Activated effector memory CD4-positive, alpha-beta T cell treated with anti-CD3 and anti-CD28 coated beads, Interleukin-2, amount 50 U/mL, for 16 hours (primary cell): ENCODE measurements at places on chromosomes 13 and 19.

GRCh38 chr13:43475140-43475539 is 311.6 kb downstream of the ENOX1 start:
- no peak for DNase-seq

DNA sequence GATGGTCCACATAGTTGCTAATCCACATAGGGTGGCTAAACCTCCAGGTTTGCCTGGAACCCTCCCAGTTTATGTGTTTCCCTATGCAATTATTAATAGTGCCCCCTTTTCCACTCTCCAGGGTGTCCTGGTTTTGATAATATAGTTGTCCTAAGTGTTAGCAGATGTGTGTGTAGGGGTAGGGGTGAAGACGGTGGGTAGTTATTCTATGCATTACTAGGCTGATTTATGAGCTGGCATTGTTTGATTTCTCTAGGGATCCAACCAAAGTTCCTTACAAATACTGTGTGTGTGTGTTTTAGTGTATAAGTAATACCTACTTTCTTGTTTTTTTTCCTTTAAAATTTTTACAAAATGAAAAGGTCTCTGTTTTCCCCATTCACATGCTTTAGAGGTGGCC is 21.1 kb downstream of the GTF2F2 start:
- DNase-seq = no peak

DNA sequence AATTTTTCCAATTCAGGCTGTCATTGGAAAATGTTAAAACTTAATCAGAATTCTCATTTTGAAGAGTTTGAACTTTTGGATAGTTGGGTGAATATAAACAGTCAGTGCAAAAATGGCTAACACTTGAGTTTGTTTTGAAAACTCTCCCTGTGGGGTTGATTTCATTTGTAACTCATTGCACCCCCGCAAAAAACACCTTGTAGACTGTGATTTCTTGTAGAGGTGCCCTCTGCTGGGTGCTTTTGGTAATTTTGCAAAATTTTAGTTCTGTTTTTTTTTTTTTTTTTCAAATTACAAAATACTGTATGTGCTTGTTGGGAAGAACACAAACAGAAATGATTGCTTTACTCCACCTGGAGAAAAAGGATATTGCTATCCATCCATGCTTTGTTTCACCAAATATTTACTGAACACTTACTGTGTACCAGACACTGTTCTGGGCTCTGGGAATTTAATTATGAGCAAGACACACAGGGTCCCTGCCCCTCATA is 28.2 kb upstream of the GPI start:
- peak; percentile 69 for DNase-seq

DNA sequence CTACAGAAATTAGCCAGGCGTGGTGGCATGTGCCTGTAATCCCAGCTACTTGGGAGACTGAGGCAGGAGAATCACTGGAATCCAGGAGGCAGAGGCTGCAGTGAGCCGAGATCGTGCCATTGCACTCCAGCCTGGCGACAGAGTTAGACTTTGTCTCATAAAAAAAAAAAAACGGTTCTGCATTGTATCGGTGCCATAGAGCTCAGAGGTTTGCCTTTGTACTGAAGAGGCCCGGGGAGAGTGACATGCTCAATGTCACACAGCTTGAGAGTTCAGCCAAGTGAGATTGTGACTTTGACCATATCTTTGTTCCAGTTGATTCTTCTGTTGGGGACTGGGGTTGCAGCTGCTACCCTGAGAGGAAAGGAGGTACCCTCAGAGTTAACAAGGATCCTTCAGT is 4.3 kb downstream of the HAUS8 start:
- DNase-seq = no peak

- no peak for DNase-seq
Observed at GRCh38 chr13:108273429-108274118, 4.1 kb downstream of the TNFSF13B start.

DNA sequence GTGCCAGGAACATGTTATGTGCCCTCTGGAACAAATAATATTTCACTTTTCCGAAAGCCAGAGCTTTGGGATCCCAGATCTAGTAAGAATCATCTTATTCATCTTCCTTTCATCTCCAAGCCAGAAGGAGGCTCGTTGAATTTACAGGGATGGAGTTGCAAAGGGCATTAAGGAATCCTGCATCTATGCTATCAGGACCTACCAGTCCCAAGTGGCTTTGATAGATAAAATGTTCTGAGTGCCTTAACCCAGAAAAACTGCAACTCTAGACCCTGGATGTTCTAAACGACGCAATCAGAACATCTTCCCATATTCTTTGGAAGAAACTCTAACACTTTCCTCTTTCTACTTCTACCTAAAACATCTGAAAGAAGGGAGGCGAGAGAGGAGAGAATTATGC is 9.2 kb upstream of the EDDM13 start:
- no peak for DNase-seq

GRCh38 chr19:10283301-10284064 is 3.3 kb upstream of the ICAM4 start:
- no peak for DNase-seq

GRCh38 chr19:18058208-18059009 is 28.3 kb downstream of the IL12RB1 start:
- peak; percentile 92 for DNase-seq

DNA sequence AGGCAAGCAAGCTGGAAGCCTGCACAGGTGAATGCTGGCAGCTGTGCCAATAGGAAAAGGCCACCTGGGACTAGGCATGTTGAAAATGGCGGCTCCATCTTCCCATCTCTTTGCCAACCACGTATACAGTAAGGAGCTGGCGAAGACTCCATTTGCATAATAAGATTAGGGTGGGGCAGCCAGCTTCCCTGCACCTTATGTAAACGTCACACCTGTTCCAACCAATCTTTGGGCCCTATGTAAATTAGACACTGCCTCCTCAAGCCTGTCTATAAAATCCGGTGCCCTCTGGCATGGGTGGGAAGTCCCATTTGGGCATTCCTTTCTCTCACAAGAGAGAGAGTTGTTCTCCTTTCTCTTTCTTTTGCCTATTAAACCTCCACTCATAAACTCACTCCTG is 16.8 kb downstream of the ADGRE2 start:
- DNase-seq = no peak

DNA sequence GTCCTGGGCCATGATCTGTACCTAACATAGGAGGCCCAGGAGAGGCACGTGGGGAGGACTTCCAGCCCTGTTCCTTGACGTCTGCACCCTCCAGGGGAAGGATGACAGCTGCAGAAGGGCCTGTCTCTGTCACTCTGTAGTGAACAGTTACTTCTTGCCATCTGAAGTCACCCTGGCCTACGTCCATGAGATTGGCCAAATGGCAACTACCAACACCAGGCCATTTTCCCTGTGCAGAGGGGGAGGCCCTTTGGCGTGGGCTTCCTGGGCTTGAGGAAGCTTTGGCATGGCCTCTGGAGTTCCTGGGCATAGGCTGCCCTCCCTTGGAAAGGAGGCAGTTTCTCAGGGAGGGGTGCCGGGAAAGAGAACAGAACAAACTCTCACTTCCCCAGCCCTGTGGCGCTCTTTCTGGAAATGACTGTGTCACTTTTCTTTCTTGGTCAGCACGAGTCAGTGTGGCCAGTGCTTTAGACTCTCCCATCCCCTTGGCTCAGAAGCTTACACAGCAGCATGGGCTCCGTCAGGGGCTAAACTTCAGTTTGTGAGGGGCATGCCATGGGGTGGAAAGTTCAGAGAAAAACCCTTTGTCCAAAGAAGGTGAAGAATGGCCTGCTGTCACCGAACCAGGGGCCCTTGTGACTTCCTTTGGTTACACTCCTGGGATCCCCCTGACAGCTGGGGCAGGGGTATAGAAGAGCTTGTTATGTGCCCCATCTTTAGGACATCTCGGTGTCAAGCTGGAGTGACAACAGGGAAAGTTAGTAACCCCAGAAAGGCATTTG is 5.3 kb downstream of the CARM1 start:
- DNase-seq = no peak

GRCh38 chr13:66618702-66619101 is 611.4 kb downstream of the PCDH9 start:
- no peak for DNase-seq

- DNase-seq = peak; percentile 79
Observed at GRCh38 chr13:27379694-27380641, 44.5 kb upstream of the GTF3A start.

DNA sequence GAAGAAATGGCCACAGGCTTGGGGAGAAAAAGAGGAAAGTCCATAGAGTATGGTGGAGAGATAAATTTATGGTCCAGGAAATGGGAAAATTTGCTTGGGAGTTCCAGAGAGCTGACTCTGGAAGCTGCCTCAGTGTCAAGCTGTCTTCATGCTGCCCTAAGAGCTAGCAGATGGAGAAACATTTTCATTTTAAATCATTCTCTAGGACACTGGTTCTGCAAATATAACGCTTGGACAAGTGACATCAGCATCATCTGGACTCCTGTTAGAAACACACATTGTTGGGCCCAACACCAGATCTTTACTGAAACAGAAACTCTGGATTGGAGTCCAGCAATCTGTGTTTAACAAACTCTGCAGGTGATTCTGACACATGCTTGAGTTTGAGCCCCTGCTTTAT is 592.0 kb upstream of the KLF12 start:
- DNase-seq = no peak
